ENCODE measurements at places on chromosomes 1 and 21. TPM values are rescaled to one million over a fixed set of nuclear protein-coding genes. Genes with fewer than 3 reads are reported as not detected.

Gene NUP210L
- total RNA-seq, result not detected

Gene FOXO6
- total RNA-seq, result not detected

Gene KLF17
- total RNA-seq, result not detected

Gene GPR37L1
- total RNA-seq, result not detected

Gene ZBTB7B
- 37.1 TPM for total RNA-seq

Gene ACTA1
- total RNA-seq, result 0.15 TPM

Gene IFNLR1
- not detected for total RNA-seq

Gene OR6K6
- not detected for total RNA-seq

Gene PODN
- 8.9 TPM for total RNA-seq

Gene IL19
- not detected for total RNA-seq

Gene ORC1
- 2.5 TPM for total RNA-seq

Gene FAM151A
- total RNA-seq, result not detected

Gene TRIM63
- total RNA-seq, result not detected

Gene LCE1E
- total RNA-seq, result not detected

Gene FNDC10
- 3.6 TPM for total RNA-seq

Gene L1TD1
- not detected for total RNA-seq

Gene PIGR
- total RNA-seq, result not detected

Gene NCF2
- total RNA-seq, result 1.8 TPM

Gene LINGO4
- not detected for total RNA-seq

Gene RNU1-3
- total RNA-seq, result 1,455 TPM

Gene MPZ
- total RNA-seq, result 0.80 TPM

Gene SLC45A1
- 1.8 TPM for total RNA-seq

Gene SPRR5
- total RNA-seq, result not detected

Gene AMY2B
- 0.92 TPM for total RNA-seq

Gene PEAR1
- 3.4 TPM for total RNA-seq

Gene PDE9A
- total RNA-seq, result not detected

Gene MPL
- total RNA-seq, result not detected

Gene LHX8
- not detected for total RNA-seq

Gene EPHA2
- total RNA-seq, result 89.2 TPM

Gene LCE2C
- not detected for total RNA-seq

Gene CLDN8
- not detected for total RNA-seq

Gene TMEM82
- total RNA-seq, result not detected

Gene OR2G6
- total RNA-seq, result not detected

Gene ANGPTL7
- not detected for total RNA-seq

Gene KRTAP13-3
- not detected for total RNA-seq

Gene OPTC
- not detected for total RNA-seq

Gene DIRAS3
- total RNA-seq, result 2.2 TPM
